ENCODE measurements at places on chromosomes 3 and 15. TPM values are rescaled to one million over a fixed set of nuclear protein-coding genes. Genes with fewer than 3 reads are reported as not detected.
A peak's percentile ranks its signal among the peaks of the same experiment; 100 is the strongest.

- DNase-seq, result peak; percentile 72
Observed at GRCh38 chr3:138082085-138082991, 33.1 kb downstream of the DZIP1L start.

GRCh38 chr15:73989001-73989798 is 2.9 kb downstream of the STOML1 start:
- DNase-seq, result no peak

DNA sequence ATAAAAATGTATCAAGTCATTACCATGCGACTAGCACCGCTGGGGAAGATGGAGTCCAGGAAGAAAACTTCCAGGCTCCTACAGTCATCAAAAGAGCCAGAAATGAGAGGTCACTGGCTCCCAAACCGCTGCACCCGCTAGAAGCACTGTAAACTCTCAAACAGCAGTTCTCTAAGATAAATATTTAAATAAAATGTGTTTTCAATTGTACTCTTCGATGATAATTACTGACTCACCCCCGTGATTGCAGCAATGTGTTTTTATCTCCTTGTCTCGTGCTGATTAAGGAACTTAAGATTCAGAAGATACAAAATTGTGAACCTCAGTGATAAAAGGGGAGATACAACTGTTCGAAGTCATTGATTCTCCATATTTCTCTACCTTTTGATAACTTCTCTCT is 45.8 kb upstream of the FOXP1 start:
- DNase-seq, result peak; percentile 63

GRCh38 chr3:189602471-189602870 is 28.7 kb upstream of the TP63 start:
- DNase-seq, result no peak

- DNase-seq, result no peak
Observed at GRCh38 chr3:13525827-13526625, 22.9 kb upstream of the FBLN2 start.

DNA sequence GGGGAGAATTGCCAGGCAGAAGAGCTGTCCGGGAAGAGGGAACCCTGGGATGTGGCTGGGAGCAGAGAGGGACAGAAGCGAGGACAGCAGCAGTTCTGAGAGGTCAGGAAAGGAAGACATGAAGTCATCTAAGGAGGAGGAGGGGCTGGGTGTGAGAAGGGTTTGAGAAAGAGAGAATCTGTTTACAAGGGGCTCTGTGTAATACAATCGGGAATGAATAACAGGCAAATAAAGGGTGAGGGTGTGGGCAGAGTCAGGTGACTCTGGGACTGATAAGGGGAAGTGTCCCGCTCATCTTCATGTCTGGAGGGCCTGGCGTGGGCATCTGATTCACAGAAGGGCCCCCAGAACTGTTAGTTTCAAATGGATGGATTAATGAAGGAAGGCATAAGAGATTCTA is 191.3 kb downstream of the XXYLT1 start:
- DNase-seq, result no peak

DNA sequence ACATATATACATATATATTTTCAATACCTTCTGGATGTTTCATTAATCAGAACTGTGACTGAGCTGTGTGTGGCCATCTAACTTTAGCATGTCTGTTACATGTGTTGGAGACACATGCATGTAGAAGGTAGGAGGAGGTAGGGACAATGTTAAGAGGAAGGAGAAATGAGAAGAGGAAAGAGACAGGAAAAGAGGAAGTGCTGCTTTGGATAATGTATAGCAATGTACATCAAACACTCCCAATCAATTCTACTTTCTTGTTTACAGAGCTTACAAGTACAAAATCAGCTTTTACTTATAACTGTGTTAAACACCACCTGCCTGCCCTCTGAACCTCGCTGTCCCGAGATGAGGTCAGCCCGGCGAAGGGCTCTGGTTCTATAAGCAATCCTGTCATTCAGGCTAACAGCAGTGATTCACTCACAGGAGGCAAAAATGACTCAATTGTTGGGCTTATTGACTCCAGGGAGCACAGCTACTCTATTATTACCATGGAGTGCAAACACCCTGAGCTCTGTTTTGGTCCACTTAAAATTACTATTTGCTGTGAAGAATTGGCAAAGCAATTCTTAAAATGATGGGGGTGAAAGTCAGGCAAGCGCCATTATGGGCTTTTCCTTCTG is 188.9 kb downstream of the MEIS2 start:
- DNase-seq, result no peak

DNA sequence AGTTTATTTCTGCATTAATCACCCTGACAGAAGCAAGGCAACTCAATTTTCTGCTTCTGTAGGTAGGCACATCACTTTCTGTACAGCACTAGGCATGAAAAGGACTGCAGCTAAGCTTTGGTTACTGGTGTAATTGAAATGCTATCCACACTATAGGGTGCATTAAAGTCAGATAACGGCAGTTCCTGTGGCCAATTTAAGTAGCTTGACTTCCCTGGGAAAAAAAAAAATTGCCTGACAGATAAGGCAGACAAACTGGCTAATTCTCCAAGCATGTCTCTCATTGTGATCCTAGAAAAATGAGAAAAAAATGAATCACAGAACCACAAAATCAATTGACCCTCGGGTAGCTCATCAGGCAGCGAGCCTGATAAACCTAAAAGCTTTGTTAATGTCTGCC is 151.4 kb downstream of the MEIS2 start:
- DNase-seq, result no peak

GRCh38 chr3:73656241-73656890 is 31.6 kb upstream of the PDZRN3 start:
- DNase-seq, result peak; percentile 47

RMDN3 gene
- 25.1 TPM for polyA plus RNA-seq

PRR20G gene
- not detected for polyA plus RNA-seq

DAZL gene
- polyA plus RNA-seq, result not detected

AMT gene
- polyA plus RNA-seq, result 9.1 TPM

NAA50 gene
- polyA plus RNA-seq, result 71.8 TPM

All from BJ (cell line).